ENCODE measurements at places on chromosomes 1 and 21.

DNA sequence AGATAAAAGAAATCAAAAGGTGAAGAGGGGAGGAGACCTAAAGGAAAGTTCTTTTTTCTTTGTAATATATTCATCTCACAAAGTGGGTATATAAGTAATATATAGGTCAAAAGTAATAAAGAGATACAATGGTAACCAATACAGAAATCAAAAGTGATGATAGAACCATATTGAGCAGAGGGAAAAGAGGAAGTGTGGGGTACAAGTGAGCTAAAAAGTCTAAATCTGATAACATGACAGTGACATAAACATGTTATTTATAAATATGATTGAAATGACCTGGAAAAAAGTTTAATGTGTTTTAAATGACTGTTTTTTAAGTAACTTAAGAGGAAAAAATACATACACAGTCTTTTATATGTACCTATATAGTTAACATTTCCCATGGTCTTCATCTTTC, 70.5 kb downstream of the MRPL39 start:
- DNase-seq: no peak

GRCh38 chr1:200279810-200280411, 129.9 kb downstream of the ZNF281 start:
- DNase-seq: peak; percentile 26

DNA sequence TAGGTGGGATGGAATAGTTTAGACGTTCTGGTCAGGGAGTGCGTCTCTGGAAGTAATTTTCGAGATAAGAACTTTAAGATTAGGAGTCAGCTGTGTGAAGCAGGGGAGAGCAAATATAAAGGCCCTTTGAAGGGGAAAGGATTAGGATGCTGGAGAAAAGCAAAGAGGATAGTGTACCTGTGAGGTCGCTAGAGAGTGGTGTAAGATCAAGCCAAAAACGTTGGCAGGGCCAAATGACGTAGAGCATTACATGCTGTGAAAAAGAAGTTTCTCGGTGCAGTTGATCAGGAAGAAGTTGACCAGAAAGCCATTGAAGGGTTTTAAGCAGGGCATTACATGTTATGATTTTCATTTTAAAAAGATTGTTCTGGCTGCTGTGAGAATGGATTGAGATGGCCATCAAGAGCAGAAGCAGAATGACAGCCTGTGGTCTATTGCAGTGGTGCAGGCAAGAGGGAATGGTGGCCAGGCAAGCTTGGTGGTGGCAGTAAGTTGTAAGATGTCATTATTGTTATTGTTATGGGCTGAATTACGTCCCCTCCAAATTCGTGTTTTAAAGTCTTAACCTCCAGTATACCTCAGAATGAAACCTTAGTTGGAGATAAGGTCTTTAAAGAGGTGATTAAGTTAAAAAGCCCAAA, 113.6 kb upstream of the KIF26B start:
- no peak for DNase-seq

GRCh38 chr1:180152588-180152987, 2.1 kb upstream of the QSOX1 start:
- peak; percentile 57 for DNase-seq

DNA sequence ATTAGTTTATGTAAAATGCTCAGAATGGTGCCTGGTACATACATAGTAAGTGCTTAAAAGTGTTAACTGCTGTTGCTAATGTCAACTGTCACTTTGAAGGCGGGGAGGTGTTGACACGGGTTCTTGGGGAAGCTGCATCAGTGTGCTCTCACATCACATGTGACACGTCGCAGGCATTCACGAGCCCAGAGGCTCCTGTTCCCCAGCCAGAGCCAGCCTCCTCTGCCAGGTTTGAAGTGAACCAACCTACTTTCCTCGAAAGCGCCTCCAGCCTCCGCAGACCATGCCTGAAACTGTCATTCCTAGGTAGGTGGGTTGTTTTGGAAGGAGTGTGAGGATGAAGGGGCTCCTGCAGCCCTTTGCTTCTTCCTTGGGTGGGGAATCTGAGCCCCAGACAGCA, 13.8 kb downstream of the GALNT2 start:
- DNase-seq: no peak
